ENCODE measurements at places on chromosomes 7 and 10.

GRCh38 chr10:79098596-79099015, 29.8 kb downstream of the ZMIZ1 start:
- peak; percentile 42 for DNase-seq

- DNase-seq, result no peak
Measured at GRCh38 chr7:53744403-53744760, 708.9 kb downstream of the POM121L12 start.

DNA sequence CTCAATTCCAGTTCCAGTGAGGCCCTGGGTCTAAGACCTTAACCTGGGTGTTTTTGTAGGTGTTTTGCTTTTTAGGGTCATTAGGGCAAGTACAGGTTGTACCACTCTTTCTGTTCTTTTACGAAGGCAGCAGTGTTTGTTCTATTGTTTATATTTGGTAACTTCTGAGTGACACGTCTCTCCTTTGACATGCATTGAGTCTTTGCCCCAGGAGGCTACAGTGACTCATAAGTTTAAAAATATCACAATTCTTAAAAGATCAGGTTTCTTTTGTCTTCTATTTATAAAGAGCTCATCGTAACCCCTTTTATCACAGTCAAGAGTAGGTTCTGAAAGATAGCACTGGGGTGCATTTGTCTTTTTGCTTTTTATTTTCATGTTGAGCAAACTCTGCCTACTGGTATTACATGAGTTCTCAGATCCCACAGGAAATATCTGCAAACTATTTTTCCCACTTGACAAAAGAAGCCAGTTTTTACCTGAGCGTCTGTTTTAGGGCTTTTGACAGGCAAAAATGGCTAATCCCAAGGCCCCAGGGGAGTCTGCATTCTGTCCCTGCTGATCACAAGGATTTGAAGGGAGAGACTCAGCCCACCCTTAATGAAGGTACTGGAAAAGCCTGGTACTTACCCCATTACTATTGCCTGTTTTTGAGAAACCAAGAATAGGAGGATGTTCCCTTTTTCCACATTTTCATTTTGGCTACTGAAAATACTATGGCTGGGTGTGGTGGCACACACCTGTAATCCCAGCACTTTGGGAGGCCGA, 7.9 kb downstream of the NUDT13 start:
- peak; percentile 44 for DNase-seq

GRCh38 chr7:124191713-124192112, 158.8 kb upstream of the TMEM229A start:
- no peak for DNase-seq

- no peak for DNase-seq
Measured at GRCh38 chr7:70392877-70393435, 739.0 kb upstream of the GALNT17 start.

GRCh38 chr7:28409716-28410627, 2.3 kb upstream of the CREB5 start:
- peak; percentile 56 for DNase-seq

GRCh38 chr10:91944880-91945630, 21.5 kb downstream of the BTAF1 start:
- peak; percentile 70 for DNase-seq

GRCh38 chr7:135755351-135755753, 6.7 kb upstream of the FAM180A start:
- DNase-seq, result no peak

- DNase-seq, result no peak
Measured at GRCh38 chr7:141563956-141564623, 12.9 kb downstream of the AGK start.

DNA sequence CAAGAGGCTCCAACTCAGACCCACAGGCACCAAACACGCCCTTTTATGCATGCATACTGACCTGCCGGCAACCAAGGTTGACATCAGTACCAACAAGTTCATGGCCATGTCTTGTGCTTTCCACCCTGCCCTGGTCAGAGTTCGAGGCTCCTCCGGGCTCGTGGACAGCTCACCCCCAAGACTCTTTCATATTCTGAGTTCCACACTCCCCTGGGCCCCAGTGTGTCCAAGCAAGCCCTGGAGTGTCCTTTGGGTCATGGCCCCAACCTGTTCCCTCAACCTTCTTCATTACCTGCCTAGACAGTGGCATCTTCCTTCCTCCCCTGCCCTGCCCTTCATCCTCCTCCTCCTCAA, 40.5 kb downstream of the HIF1AN start:
- DNase-seq, result no peak

DNA sequence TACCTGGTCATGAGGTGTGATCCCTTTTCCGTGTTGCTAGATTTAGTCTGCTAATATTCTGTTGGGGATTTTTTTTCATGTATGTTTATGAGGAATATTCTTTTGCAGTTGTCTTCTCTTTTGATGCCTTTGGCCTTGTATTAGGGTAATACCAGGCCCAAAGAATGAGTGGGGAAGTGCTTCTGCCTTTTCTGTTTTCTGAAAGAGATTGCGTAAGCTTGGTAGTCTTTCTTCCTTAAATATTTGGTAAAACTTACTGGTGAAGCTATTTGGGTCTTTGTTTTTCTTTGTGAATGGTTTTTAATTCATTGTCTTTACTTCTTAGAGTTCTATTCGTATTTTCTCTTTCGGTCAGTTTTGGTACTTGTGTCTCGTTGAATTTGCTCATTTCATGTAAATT, 51.1 kb downstream of the SHH start:
- DNase-seq, result no peak

DNA sequence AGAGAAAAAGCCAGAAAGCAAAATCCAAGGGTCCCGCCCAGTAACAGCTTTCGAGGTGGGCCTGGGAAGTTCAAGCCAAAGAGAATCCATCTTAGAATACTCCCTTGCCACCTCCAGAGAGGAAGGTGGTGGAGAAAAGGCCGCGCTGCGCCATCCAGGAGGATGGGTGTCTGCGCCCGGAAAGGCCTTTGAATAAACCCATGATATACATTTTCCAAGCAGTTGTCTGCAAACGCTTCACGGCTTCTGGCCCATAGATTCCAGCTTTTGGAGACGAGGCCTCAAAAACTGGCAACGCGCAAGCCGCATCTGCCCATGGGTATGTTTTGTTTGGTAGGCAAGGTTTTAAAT, 17.8 kb downstream of the RGS10 start:
- no peak for DNase-seq
